C1 segment of cervical spinal cord (tissue), 14 donors: ENCODE measurements at places on chromosomes 7 and 10.

DNA sequence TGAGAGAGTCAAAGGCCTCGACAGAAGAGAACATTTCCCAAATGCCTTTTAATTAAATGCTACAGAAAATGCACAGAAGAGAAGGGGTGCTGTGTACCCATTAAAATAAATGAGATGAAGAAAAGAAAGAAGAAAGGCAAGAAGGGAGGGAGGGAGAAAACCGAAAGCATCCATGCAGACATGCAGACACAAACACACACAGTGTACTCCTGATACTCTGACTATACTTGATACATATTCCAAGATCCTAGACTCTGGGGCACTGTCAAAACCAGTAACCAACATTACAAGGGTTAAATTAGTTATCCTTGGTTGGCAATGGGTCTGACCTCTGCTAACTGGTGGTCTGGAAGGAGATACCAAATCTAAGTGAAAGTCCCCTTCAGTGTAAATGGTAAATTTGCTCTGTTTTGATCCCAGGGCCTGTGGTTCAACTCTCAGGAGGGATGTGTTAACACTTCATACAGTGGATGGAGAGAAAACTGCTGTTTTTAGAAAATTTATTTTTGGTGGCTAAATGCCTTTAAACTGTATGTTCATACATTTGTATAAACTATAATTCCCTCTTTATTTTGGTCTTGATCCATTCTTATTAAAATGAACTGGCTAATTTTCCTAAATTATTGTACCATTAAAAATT, 241.3 kb downstream of the GLI3 start:
- DNase-seq, result no peak

DNA sequence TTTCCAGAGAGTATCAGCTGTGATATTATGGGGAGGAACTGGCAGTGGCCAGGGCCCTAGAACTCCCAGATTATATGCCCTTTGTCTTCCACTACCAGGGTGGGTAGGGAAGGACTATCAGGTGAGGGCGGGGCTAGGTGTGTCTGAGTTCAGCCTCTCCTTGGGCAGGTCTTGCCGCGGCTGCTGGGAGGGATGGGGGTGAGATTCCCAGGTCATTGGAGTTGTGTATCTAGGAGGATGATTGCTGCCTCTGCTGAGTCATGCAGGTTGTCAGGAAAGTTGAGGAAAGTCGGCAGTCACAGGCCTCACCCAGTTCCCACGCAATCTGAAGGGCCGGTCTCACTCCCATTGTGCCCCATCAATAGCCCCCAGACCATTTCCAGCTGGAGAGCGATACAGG, 185.2 kb downstream of the DKK1 start:
- no peak for DNase-seq

GRCh38 chr7:134602881-134603451, 43.7 kb upstream of the BPGM start:
- DNase-seq, result no peak

- DNase-seq, result no peak
These were observed 76.2 kb downstream of the PLCE1 start for GRCh38 chr10:94069884-94070283.
